ENCODE measurements at places on chromosomes 7 and 10.
A peak's percentile ranks its signal among the peaks of the same experiment; 100 is the strongest.

DNA sequence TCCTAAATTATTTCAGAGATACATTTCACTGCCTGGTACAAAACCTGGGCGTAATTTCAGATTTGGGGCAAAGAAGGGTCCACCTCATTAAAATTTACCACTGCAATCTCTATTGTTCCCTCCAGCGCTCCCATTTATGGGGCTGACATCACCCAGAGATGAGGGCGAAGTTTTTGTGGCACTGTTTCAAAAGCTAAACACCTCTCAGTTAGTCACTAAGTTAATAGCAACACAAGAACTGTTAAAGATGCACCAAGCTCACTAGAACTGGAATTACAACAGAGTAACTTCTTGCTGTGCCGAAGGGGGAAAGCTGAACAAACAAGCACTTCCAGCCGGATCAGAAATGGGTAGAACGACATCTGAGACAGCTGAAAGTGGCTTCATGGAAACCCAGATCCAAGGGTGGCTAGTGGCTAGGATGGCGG is 179.4 kb downstream of the GATA3 start:
- no peak overlapping the region for H3K27ac ChIP-seq
- H3K27me3 ChIP-seq: no peaks in the 10 kb centered on the region
- H3K4me1 ChIP-seq: peaks cover 44% of the 10 kb centered on the region
- no peak overlapping the region for H3K4me3 ChIP-seq
- H3K36me3 ChIP-seq: peaks cover 7% of the 10 kb centered on the region

GRCh38 chr10:50271564-50272250 is 20.4 kb upstream of the ASAH2 start:
- peaks cover 35% of the 10 kb centered on the region for H3K27me3 ChIP-seq
- H3K27ac ChIP-seq: no peak overlapping the region
- H3K36me3 ChIP-seq: no peaks in the 10 kb centered on the region

DNA sequence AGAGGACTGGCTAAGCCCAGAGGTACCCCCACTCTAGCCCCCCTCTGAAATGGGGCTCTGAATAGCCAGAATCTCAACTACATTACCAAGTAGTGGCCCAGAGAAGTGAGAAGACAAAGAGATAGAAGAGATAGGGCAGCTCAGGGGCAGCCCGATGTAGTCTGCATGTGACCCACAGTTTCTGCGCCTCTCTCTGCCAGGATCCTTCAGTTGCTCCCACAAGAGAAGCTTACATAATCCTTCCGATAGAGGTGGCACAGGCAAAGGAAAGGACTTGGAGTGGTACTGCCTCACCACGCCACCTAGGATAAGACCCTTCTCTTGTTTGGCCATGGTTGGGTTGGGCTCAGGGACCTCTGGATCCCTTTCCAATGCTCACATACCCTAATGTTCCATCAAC is 5.4 kb upstream of the PDE1C start:
- H3K27ac ChIP-seq: no peak overlapping the region
- H3K36me3 ChIP-seq: no peaks in the 10 kb centered on the region
- no peak for DNase-seq
- no peak overlapping the region for H3K4me3 ChIP-seq
- H3K4me1 ChIP-seq: no peaks in the 10 kb centered on the region

DNA sequence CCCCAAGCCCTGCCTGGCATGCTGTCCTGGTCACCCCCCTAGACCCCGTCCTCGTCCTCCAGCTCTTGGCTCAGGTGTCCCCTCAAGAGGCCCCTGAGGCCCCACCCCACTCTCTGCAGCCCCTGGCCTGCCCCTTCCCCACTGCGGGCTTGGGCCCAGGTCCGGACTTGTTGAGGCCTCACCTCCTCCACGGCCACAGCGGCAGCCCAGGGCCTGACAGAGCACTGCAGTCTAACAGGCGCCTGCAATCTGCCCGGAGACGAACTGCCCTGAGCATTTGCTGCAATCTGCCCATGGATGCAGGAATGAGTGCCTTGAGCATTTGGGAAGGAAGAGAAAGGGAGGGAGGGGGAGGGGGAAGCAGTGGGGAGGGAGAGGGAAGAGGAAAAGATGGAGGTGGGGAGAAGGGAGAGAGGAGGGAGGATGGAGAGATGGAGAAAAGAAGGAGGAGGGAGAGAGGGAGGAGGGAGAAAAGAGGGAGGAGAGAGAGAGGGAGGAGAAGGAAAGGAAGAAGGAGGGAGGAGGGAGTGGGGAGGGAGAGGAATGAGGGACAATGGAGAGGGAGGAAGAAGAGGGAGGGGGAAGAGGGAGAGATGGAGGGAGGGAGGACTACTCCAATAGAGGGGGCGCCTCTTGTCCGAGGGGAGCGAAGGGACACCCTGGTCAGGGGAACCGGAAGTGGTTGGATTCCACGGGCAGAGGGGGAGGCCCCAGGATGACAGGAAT is 73.9 kb downstream of the PDGFA start:
- H3K27ac ChIP-seq: no peak overlapping the region
- H3K36me3 ChIP-seq: no peaks in the 10 kb centered on the region
- H3K4me1 ChIP-seq: no peaks in the 10 kb centered on the region
- H3K4me3 ChIP-seq: no peak overlapping the region
- no peak for DNase-seq
- H3K27me3 ChIP-seq: peaks cover 4% of the 10 kb centered on the region

GRCh38 chr10:124961248-124961570 is 19.3 kb downstream of the ZRANB1 start:
- H3K27me3 ChIP-seq: no peaks in the 10 kb centered on the region
- DNase-seq: no peak
- no peaks in the 10 kb centered on the region for H3K36me3 ChIP-seq
- no peak overlapping the region for H3K4me3 ChIP-seq
- peaks cover 12% of the 10 kb centered on the region for H3K4me1 ChIP-seq

DNA sequence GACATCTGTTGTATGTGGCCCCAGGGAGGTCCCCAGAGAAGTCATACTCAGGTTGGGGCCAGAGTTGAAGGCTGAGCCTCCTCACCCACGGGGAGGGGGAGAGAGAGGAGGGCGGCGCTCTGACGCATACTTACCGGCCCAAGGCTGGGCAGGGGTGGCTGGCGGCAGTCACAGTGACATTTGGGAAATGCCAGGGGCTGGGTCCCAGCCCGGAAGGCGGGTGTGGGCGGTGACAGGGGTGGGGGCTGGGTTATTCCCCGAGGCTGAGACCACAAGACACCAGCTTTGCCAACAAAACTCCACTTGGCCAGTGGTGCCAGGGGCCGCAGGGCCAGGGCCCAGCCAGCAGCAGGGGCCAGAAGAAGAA is 41.1 kb downstream of the RASGEF1A start:
- peaks cover 23% of the 10 kb centered on the region for H3K4me1 ChIP-seq
- peaks cover 39% of the 10 kb centered on the region for H3K27me3 ChIP-seq
- no peak overlapping the region for H3K27ac ChIP-seq
- H3K36me3 ChIP-seq: no peaks in the 10 kb centered on the region
- H3K4me3 ChIP-seq: no peak overlapping the region
- no peak for DNase-seq

GRCh38 chr7:34662058-34662708 is 4.2 kb downstream of the NPSR1 start:
- H3K27me3 ChIP-seq: no peaks in the 10 kb centered on the region
- no peaks in the 10 kb centered on the region for H3K36me3 ChIP-seq
- no peak overlapping the region for H3K4me3 ChIP-seq
- no peaks in the 10 kb centered on the region for H3K4me1 ChIP-seq
- no peak overlapping the region for H3K27ac ChIP-seq

- H3K36me3 ChIP-seq: no peaks in the 10 kb centered on the region
- peak; percentile 22 for DNase-seq
- no peak overlapping the region for H3K27ac ChIP-seq
- H3K4me1 ChIP-seq: peaks cover 16% of the 10 kb centered on the region
- H3K4me3 ChIP-seq: no peak overlapping the region
Measured at GRCh38 chr10:80382989-80383388, 25.4 kb upstream of the PRXL2A start.

- DNase-seq: no peak
- H3K4me3 ChIP-seq: peak overlapping the region; percentile 63
- H3K27me3 ChIP-seq: no peaks in the 10 kb centered on the region
- H3K4me1 ChIP-seq: peaks cover 38% of the 10 kb centered on the region
- H3K36me3 ChIP-seq: peaks cover 31% of the 10 kb centered on the region
Measured at GRCh38 chr10:69334302-69335062, 56.2 kb downstream of the HK1 start.

DNA sequence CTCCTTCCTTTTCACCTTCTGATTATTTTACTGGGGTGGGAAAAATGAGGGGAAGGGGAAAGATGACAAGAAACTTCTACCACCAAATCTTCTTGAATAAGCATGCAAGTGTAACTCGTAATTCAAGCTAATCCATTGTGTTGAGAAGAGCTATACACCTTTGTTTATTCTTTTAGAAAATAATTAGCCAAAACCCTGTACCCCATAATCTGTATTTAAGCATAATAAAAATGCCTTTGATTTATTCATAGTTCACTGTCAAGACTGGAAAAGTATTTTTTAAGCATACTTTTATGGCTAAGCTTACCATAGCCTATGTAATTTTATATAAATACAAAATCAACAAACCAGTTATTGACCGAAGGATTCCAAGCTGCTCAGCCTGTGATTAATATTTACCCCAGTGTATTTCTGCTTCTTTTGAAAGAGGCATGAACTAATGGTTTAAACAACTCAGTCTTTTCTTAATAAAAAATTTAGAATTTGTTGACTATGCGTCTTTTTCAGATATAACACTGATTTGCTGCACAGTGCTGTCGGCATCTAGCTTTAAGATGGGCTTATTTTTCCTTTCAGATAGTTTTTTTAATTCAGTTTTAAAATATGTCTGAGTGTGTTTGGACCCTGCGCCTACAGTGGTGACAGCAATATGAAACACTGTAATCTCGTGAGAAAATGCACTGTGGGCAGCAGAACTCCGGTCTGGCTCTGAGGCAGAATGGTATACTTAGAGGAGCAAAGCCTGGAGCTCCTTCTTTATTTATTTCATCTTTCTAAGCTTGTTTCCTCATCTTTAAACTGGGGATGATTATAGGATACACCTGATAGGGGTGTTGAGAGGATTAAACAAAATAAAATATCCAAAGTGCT is 238.8 kb upstream of the LRGUK start:
- no peak for DNase-seq
- no peaks in the 10 kb centered on the region for H3K36me3 ChIP-seq
- no peaks in the 10 kb centered on the region for H3K27me3 ChIP-seq
- H3K4me3 ChIP-seq: no peak overlapping the region
- no peaks in the 10 kb centered on the region for H3K4me1 ChIP-seq
- H3K27ac ChIP-seq: no peak overlapping the region

DNA sequence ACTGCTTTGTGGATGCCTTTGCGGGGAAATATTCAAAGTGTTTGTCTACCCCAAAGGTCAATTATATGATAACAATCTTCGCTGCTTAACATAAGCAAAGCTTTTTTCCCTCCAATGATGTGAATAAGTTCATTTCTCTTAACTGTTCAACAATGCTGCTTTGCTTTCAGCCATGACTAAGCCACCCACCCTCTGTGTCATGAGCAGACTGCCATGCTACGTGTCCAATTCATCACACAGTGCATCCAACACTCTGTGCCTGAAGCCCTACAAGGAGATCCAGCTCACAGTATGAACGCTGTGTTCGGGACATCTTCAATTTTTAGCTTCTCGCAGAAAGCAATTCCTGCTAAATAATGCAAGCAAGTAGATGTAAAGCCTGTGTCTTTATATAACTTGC is 5.7 kb upstream of the TAS2R40 start:
- no peak overlapping the region for H3K27ac ChIP-seq
- H3K36me3 ChIP-seq: no peaks in the 10 kb centered on the region
- H3K4me1 ChIP-seq: no peaks in the 10 kb centered on the region
- H3K27me3 ChIP-seq: peaks cover 8% of the 10 kb centered on the region
- DNase-seq: no peak
- H3K4me3 ChIP-seq: no peak overlapping the region

DNA sequence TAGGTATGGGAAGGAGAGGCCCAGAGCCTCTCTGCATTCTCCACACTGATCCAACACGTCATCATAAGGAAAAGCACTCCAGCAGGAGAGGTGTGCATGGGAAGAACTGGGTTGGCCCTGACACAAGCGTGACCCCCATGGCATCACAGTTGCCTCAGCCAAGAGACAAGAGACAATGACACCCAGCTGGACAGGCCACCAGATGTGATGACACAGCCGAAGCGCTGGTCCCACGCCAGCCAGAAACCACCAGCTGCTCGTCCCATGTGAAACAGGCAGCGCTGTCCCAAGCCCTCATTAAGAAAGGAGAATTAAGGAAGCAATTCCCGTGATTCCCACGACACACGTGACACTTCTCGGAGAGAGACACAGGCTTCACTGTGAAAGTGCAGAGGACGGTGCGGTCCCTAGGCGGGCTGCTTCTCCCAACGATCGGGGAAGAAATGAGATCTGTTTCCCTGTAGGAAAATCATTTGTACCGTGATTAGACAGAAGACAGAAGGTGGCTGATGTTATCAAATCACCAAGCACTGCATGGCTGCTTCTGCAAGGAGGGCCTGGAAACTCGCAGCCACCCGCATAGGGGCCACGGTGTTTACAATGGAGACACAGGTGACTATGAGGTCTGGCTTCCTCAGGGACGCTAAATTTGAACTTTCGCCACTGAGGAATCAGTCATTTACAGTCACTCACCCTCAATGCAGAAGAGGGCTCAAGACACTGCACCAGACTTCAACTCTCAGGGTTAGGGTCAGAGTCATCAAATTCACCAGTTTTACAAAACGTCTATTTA is 74.5 kb downstream of the DIP2C start:
- H3K4me1 ChIP-seq: peaks cover 2% of the 10 kb centered on the region
- no peak overlapping the region for H3K4me3 ChIP-seq
- peaks cover 4% of the 10 kb centered on the region for H3K27me3 ChIP-seq
- no peak overlapping the region for H3K27ac ChIP-seq
- no peaks in the 10 kb centered on the region for H3K36me3 ChIP-seq

DNA sequence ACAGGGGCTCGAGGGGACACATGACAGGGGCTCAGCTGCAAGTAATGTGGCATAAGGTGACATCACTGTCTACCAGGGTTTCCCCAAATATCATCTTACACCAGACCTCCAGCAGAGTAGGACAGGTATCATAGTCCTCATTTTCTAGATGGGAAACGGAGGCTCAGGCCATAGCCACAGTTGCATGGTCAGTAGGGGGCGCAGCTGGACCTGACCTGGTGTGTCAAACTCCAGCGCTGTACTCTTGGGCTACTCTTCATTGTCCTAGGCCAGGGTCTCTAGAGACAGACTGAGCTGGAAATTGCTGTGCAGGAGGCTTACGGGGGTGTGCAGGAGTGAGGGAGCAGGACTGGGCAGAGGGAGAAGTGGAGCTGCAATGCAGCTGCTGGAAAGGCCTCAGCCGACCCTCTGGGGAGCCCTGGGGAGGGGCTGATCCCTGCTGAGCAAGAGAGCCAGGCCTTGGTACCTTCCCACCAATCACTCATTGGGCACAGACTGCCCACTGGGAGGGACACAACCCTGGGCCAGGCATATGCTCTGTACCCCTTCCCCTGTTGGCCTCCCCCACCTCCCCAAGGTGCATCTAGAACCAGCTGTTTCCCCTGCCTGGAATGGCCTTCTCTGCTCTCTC is 89.9 kb downstream of the CDH23 start:
- no peak overlapping the region for H3K4me3 ChIP-seq
- H3K36me3 ChIP-seq: no peaks in the 10 kb centered on the region
- peak; percentile 12 for DNase-seq
- no peaks in the 10 kb centered on the region for H3K4me1 ChIP-seq

DNA sequence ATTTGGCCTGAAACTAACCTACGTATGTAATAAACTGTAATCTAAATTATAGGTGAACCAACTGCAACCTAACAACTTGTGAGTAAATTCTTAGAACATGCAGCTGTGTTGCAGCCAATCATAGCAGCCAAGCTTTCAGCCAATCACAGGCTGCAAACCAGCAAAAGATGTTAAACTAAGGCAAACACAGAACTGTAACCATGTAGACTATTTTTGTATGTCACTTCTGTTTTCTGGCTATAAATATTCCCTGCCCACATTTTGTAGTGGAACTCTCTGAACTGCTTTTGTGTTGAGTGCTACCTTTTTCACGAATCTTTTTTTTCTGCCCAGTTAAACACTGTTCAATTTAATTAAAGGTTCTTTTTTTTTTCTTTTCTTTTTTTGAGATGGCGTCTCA is 28.2 kb upstream of the ZPBP start:
- H3K27ac ChIP-seq: no peak overlapping the region
- H3K4me1 ChIP-seq: peaks cover 6% of the 10 kb centered on the region
- H3K36me3 ChIP-seq: no peaks in the 10 kb centered on the region
- no peak overlapping the region for H3K4me3 ChIP-seq
- H3K27me3 ChIP-seq: peaks cover 15% of the 10 kb centered on the region
- DNase-seq: no peak

Data from activated T-helper 2 cell treated with anti-CD3 and anti-CD28 coated beads, Interferon-gamma antibody, Interleukin-2, Interleukin-4, amounts not matched to agents 10 μg/mL and 5 μg/mL and 100 μg/mL, durations not matched to agents 14 hours and 24 hours and 36 hours (primary cell).